Colonic mucosa (tissue), 4 donors: ENCODE measurements at places on chromosomes 4 and X. TPM values are rescaled to one million over a fixed set of nuclear protein-coding genes. Genes with fewer than 3 reads are reported as not detected.

Gene LRCH2
- total RNA-seq: 2.7 TPM

DNA sequence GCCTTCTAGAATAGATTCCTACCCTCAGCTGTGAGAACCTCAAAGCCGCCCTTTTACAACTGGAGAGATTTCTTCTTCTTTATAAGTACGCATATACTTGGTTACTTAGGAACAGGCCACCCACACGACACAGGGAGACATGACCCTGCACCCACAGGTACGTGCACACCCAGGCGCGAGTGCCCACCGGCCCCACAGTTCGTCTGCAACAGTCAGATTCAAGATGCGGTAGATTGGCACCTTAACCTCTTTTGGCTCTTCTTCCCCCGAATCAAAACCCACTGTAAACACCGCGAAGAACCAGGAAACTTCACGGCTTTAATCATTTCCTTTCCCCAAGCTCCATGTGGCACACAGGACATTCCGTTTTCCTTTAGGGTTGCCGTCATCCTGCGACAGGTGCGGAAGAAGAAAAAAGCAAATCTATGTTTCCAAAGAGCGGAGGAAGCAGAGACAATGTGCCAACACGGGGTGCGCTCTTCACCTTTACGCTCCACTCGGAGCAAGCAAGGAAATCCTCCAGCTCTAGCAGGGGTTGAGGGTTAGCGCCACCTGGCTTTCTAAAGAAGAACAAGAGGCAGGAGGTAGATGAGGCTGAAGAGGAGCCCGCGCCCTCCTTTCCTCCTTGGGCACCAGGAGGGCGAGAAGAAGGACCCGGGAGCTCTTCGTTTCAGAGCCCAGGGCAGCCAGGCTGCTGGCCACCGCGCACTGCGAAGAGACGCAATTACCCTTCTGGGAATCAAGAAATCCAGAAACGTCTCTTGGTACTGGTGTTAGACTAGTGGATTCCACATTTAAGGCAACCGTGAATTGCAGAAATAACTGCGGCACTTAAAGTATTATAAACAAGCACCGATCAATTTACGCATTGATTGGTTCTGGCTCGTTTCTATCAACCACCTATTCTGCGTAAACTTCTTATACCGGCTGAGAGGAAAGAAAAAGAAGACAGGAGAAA is 35.7 kb downstream of the HAND2 start:
- H3K27ac ChIP-seq: no peak overlapping the region
- H3K36me3 ChIP-seq: no peaks in the 10 kb centered on the region
- peak; percentile 78 for DNase-seq

GRCh38 chr4:48187813-48188212 is 53.8 kb upstream of the TXK start:
- H3K36me3 ChIP-seq: no peaks in the 10 kb centered on the region
- no peak for DNase-seq
- H3K27ac ChIP-seq: no peak overlapping the region
- no peak overlapping the region for H3K4me3 ChIP-seq

GRCh38 chrX:1582686-1583437 is 8.5 kb upstream of the AKAP17A start:
- H3K27me3 ChIP-seq: no peaks in the 10 kb centered on the region
- H3K36me3 ChIP-seq: no peaks in the 10 kb centered on the region
- H3K4me1 ChIP-seq: no peaks in the 10 kb centered on the region
- no peak for DNase-seq
- H3K27ac ChIP-seq: no peak overlapping the region
- no peak overlapping the region for H3K4me3 ChIP-seq

DNA sequence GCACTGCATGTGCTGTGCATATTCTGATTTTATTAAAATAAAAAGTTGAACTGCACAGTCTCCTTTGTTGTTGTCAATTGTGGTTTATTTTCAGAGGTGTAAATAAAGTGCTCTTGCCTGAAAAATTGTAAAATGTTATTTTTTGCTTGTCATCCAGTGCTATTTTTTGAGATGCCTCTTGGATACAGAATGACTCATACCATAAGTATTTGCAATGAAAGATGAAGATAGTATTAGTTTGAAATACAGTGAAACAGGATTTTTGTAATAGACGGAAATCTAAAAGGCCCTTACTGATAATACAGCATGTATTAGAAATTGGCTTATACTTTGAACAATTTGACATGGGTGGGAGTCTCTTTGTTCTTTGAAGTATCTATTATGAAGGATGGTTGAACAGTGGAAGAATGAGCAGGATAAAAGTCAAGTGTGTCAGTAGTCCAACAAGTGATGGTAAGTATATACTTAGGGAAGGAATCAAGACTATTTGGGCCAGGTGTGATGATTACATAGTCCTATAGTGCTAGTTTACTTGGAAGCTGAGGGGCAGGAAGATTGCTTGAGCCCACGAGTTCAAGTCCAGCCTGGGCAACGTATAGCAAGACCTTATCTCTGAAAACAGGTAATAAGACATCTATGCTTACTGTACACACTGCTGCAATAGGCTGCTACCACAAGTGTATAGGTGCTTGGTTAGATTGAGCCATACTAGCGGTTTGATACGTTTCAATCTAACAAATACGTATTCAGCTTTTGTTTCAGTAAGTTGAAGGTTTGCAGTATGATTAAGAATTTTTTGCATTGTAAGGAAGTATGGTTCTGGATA is 16.4 kb downstream of the DDX3X start:
- H3K36me3 ChIP-seq: peaks cover 20% of the 10 kb centered on the region
- H3K27me3 ChIP-seq: no peaks in the 10 kb centered on the region
- no peaks in the 10 kb centered on the region for H3K4me1 ChIP-seq
- H3K4me3 ChIP-seq: no peak overlapping the region

DNA sequence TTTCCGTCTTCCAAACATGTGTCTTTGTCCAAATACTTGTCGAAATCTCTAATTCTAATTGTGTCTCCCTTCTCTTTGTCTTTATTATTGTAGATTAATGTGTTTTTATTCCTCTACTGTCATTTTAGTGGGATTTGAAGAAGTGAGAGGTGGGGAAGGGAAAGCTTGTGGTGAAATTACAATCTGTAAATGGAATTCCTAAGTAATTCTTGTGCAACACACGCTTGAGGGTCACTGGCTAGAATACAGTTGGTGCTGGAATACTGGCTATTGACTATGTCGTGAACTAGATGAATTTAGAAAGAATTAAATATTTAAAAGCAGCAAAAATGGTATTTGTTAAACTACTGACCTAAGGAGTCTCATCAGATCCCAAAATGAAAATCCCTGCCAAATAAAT is 10.7 kb upstream of the FNIP2 start:
- DNase-seq: no peak
- no peaks in the 10 kb centered on the region for H3K27me3 ChIP-seq
- no peaks in the 10 kb centered on the region for H3K4me1 ChIP-seq
- no peak overlapping the region for H3K27ac ChIP-seq
- H3K4me3 ChIP-seq: no peak overlapping the region
- no peaks in the 10 kb centered on the region for H3K36me3 ChIP-seq

- H3K27me3 ChIP-seq: no peaks in the 10 kb centered on the region
- peak overlapping the region; percentile 91 for H3K4me3 ChIP-seq
- no peaks in the 10 kb centered on the region for H3K4me1 ChIP-seq
- no peaks in the 10 kb centered on the region for H3K36me3 ChIP-seq
These were observed 541 bp downstream of the AIMP1 start for GRCh38 chr4:106316773-106317409.

GRCh38 chr4:37990731-37991245 is 30.6 kb downstream of the PTTG2 start:
- H3K27ac ChIP-seq: no peak overlapping the region
- DNase-seq: no peak
- peaks cover under 1% of the 10 kb centered on the region for H3K4me1 ChIP-seq
- H3K27me3 ChIP-seq: no peaks in the 10 kb centered on the region

DNA sequence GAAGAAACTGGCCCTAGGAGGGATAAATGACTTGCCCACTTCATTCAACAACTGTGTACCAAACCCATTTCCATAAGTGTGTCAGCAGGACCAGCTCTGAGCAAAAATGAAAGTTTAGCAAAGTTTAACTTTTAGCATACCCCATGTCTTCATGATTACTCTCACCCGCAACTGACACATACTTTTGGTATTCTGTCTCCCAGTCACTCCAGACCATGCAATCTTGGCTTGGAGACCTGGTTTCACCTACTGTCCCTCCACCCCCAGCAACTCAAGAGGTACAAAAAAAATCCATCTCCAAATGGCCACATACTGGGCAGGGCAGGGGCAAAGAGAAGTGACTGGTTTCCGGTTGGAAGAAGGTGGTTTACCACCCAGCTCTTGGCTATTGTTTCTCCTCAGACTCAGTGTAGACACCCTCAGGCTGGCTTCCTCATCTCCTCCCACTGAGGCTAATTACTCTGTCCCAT is 79.8 kb downstream of the RLIM start:
- no peak overlapping the region for H3K4me3 ChIP-seq
- H3K4me1 ChIP-seq: no peaks in the 10 kb centered on the region
- H3K27me3 ChIP-seq: no peaks in the 10 kb centered on the region
- H3K27ac ChIP-seq: peak overlapping the region; percentile 86
